ENCODE measurements at places on chromosomes 12 and 14.
A peak's percentile ranks its signal among the peaks of the same experiment; 100 is the strongest.

DNA sequence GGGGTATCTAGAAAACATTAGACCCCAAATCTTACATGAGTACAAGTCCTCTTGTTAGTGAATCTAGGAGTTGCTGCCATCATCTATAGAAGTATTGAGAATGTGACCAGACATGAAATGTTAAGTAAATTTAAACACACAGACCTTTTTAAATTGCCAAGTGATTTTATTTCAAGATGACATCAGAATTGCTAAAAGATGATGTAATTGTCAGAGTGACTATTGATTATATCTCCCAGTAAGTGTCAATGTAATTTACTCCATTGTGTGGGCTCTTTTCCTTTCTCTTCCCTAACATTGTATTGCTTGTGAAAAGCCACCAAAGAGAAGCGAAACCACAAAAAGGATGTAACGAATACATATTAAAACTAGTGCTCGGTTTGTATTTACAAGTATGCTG is 16.8 kb downstream of the ADAM21 start:
- no peak for DNase-seq

- no peak for DNase-seq
Measured at GRCh38 chr12:1934068-1934467, 15.6 kb upstream of the CACNA2D4 start.

- no peak for DNase-seq
Measured at GRCh38 chr14:35362450-35362849, 42.1 kb downstream of the NFKBIA start.

GRCh38 chr14:74492776-74493342 is at the start of gene NPC2:
NPC2 (minus strand) TSS chr14:74493305; CDS start chr14:74493274, 31 bp downstream.
- no peak for DNase-seq

DNA sequence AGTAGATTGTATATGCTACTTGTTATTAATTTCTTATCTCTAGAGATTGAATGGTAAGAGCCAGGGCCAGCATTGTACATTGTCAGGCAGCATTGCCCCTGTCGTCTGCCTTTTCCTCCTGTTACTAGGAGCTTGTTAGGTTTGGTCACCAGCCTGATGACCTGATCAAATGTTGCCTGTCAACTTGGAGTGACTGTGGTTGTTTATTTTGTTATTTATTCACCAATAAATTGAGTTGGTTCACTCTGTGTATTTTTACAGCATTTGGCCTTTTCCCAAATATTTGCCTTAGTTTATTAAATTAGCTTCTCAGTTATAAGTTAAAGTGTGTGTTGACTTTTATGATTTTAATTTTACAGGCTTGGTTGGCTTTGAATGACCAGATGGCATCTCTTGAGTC is 88.4 kb downstream of the PRKCH start:
- DNase-seq: no peak

DNA sequence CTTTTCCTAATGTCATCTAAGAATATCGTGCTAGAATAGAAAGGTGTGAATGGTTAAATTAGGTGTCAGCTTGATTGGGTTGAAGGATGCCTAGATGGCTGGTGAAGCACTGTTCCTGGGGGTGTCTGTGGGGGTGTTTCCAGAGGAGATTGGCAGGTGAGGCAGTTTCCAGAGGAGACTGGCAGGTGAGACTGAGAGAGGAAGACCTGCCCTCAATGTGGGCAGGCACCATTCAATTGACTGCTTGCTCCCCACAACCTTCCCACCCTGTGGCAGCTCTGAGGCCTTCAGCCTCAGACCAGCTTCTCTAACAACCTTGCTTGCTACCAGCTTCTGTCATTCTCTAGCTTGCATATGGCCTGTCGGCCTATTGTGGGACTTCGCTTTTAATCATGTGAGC is 9.2 kb downstream of the RNASE9 start:
- DNase-seq: no peak

DNA sequence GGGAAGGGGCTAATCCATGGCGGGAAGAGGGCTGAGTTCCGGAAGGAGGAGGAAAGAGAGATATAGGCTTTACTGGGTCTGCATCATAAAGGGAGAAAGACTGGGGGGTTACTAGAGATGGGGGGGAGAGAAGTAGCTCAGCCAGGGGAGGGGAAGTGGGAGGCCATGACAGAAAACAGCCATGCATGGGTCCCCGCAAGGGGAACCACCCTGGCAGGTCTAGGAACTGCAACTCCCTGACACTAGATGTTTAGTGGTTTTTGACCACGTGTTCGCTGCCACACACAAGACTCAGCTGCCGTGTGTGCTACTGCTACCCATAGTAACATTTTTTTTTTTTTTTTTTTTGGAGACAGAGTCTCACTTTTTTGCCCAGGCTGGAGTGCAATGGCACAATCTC is 145.0 kb downstream of the RIMBP2 start:
- no peak for DNase-seq

GRCh38 chr14:30214461-30215090 is 286.9 kb upstream of the PRKD1 start:
- peak; percentile 79 for DNase-seq

DNA sequence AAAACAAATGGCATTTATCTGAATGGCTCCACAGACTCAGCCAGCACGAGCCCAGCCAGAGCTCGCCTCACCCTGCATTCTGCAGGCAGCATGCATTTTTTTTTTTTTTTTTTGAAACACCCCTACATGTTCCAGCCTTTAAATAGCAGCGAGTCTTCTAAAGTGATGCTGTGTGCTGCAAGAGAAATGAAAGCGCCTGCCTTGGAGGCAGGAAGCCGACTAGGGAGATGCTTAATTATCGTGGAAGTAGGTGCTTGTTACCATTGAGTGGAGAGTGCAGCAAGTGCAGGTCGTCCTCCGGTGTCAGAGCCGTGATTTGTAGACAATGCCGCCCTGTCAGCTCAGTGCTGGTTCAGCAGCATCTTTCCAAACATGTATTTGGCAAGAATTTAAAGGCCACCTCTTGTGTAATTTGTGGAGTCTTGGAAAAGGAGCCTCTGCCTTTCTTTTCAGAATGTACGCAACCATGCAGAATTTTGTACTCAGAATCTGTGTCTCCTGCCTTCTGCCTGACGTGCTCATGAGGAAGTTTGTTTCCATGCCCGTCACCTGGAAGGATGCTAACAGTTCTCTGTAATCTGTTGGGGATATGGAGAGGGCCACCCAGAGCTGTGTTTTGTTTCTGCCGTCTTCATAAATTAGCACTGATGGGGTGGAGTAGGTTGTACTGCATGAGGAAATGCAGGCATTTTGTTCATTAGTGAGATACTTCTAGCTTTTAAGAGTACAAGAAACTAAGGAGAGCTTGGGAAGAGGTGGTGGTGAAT is 345.9 kb upstream of the RGS6 start:
- DNase-seq: no peak

GRCh38 chr14:71932229-71932981 is at the start of gene RGS6:
RGS6 (plus strand) TSS chr14:71932429.
- DNase-seq: peak; percentile 34

DNA sequence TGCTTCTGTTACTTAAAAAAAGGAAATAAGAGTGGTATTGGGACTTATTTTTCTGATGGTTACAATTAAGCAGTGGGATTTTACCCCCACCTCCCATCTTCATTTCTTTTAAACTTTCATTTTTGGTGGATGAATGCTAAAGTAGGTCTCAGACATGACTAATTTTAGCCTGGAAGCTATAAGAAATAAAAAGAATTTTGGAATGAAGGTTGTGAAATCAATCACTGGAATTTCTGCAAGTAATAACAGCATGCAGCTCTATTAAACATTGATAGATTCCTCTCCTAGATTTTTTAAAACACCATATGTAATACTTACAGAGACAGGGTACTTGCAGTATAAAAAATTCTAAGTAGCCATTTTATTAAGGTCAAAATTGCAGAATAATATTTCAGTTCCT is 164.2 kb upstream of the CLEC14A start:
- DNase-seq: no peak

DNA sequence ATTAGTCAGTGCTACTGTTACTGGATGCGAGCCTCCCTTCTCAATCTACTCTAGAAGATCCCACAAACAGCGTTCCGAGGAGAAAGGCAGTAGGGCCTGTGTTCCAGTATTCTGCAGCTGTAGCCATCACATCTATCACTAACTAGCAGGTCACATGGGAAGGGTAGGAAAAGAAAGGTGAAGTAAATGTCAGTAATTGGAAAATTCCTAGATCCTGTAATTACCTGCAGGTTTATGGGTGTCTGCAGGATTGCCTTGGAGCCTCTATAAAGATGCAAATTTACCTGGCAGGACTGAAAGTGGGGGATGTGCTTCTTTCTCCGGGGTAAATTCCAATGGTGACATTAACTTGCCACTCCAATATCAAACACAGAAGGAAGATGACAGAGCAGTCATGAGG is 77.8 kb downstream of the FERMT2 start:
- DNase-seq: no peak

GRCh38 chr14:67817750-67818438 is 1.5 kb upstream of the ZFYVE26 start:
- no peak for DNase-seq

- peak; percentile 18 for DNase-seq
Measured at GRCh38 chr14:93987376-93987775, 9.7 kb upstream of the CCDC197 start.

DNA sequence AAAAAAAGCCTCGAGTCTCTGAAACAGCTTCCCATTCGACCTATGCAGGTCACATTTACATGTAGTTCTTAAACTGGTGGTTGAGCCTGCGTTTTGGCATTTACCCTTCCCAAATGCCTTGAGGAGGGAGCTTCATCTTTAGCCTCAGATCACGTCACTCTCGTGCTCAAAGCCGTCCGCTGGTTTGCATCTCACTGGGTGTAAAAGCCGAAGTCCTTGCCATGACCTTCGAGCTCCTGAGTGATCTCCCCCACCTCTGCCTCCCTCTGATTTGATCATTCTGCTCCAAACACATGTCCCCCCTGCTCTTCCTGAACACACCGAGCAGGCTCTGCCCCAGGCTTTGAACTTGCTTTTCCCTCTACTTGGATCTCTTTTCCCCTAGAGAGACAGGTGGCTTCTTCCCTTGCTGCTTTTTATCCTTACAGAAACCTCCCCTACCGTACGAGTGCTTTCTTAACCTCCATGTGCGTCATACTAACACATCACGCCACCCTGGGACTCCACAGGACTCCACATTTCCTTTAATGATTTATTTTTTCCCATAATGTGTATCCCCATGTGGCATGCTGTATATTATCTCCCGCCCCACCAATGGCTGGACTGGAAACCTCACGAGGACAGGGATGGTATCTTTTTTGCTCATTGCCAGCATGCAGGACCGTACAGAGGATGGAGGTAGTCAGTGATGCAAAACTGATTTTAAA is 610.7 kb downstream of the VRK1 start:
- no peak for DNase-seq

DNA sequence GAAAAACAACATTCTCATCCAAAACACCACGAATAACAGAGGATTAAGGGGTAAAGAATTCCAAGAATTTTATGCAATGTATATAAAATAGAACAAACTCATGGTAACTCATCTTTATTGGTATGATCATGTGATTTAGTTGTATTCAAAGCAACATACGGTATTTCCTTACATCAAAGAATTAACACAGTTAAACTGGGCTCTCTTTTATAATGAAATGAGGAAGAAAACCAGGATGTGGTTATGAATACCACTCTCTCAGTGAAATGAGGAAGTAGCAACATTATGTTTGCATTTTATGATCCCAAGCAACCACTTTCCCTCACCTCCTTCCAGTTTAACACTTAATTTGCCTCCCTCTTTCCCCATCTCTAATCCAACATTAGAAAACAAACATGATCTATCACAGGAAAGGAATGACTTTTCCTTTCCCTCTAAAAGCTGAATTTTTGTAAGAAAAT is 22.9 kb downstream of the SPTLC2 start:
- peak; percentile 79 for DNase-seq

GRCh38 chr14:82830596-82830995 is 1296.9 kb upstream of the SEL1L start:
- DNase-seq: no peak

GRCh38 chr12:15688202-15688736 is 100.9 kb downstream of the EPS8 start:
- no peak for DNase-seq

GRCh38 chr12:27869567-27869966 is 89.5 kb upstream of the MANSC4 start:
- DNase-seq: no peak

GRCh38 chr14:61559641-61560201 is 135.6 kb upstream of the HIF1A start:
- DNase-seq: no peak

DNA sequence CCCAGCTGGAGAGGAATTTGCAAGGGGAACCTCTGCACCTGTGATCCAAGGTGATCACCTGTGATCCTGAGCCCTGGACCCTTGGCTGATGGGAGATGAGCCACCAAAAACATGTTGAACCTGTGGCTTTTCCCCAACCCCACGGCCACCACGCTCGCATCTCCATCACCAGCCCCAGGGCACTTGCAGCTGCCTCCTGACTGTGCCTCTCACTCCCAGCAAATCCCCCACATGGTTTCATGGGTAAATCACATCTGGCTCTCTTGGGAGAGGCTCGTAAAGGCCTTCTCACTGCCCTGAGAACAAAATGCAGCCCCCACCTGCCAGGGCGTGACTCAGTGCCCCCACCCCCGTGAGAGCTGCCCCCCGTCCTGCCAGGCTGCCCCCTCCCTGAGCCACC is 76.0 kb downstream of the RFLNA start:
- no peak for DNase-seq

DNA sequence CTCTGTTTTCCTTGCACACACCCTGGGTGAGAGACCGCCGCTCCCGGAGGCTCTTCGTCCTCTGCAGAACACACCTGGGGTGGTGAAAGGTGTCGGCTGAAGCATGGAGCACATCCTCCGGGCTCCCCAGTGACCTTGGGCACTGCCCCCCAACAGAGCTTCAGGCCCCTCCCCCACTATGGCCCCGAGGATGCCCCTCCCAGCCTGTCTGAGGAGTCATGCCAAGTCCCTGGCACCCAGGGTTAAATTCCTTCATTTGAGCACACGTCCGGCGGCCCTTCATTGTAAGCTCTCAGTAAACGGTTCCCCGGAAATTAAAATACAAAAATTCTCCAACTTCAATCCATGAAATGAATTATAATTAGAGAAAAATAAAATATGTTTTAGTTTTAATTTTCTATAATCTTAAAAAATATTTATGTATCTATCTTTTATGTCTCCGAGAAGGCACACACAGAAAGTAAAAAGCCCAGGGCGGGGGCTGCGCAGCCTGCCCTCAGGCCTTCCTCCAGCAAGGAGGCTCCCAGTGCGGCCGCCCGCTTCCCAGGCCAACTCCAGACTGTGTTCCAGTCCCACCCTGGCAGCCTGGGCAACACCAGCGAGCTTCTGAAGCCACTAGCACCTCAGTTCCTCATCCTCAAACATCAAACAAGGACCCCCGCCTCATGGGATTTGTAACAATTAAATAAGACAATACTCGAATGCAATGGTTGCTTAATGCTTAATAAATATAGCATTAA is 63.5 kb downstream of the TMEM132D start:
- DNase-seq: no peak

DNA sequence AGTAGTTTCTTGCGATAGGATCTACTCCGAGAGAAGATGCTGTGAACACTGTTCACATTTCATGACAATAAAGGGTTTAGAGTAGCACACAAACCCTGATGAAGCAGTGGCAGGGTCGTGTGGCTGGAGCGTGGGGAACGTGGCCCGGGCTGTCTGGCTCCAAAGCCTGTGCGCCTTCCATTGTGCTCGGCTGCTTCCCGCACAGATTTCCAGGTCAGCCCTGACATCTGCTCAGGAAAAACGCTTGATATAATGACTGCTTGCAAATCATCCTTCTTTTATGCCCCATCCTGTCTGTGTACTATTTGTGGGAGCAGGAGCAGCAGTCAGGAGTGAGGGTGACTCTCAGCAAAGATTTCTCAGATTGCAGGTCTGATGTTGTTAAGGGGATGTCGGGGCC is 78.6 kb downstream of the EML1 start:
- no peak for DNase-seq

All from bronchial epithelial cell (primary cell).